IgD-negative memory B cell (primary cell): ENCODE measurements at places on chromosomes 12 and 14. TPM values are rescaled to one million over a fixed set of nuclear protein-coding genes. Genes with fewer than 3 reads are reported as not detected.

The KCNA1 gene
- polyA plus RNA-seq: not detected

The BTBD7 gene
- polyA plus RNA-seq: 16.1 TPM

The RALGAPA1 gene
- polyA plus RNA-seq: 24.6 TPM

The SPTSSA gene
- 15.1 TPM for polyA plus RNA-seq

The SLC17A8 gene
- polyA plus RNA-seq: not detected

The MIP gene
- polyA plus RNA-seq: not detected

The SLC35E3 gene
- polyA plus RNA-seq: 15.2 TPM

The GPRC5D gene
- polyA plus RNA-seq: 1.4 TPM

The SERPINA10 gene
- not detected for polyA plus RNA-seq
